ENCODE measurements at places on chromosomes 12 and 14.

- no peak for DNase-seq
Observed at GRCh38 chr12:43766291-43766690, 7.5 kb downstream of the IRAK4 start.

DNA sequence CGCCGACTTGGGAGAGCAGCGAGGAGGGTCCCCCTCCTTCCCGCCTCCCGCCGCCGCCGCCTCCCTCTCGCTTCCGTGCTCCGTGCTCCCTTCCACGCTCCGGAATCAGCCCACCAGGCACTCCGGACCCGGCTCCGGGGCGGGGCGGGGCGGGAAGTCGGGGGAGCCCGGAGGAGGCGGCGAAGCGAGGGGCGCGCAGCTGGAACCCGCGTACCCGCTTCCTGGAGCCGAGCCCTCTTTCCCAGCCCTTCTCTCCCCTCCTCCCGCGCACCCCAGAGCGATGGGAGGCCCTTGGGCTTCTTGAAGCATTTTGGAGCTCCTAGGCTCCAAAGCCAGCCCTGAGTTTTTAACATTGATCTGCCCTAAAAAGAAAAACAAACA is at the start of gene SYNDIG1L:
Gene SYNDIG1L, minus strand, starts transcription at position 9 of the 381 bp plus-strand sequence. CDS start 16,466 bp downstream, outside the sequence.
- no peak for DNase-seq

DNA sequence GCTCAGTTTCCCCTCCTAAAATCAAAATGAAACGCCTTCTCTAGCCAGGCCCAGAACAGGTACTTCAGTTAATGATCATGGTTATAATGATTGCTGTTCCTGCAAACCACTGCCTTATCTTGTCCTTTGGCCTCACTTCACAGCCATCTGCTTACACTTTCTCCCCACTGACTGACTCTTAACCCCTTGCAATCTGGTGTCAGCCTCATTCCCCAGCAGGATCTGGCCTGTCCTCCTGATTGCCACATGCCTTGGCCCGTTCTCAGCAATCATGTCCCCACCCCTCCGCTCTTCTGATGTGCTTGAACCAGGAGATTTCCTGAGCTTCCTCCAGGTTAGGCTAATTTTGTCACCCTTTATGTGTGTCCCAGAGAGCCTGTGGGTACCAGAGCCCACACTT is 64.5 kb downstream of the KCNA1 start:
- DNase-seq: no peak

DNA sequence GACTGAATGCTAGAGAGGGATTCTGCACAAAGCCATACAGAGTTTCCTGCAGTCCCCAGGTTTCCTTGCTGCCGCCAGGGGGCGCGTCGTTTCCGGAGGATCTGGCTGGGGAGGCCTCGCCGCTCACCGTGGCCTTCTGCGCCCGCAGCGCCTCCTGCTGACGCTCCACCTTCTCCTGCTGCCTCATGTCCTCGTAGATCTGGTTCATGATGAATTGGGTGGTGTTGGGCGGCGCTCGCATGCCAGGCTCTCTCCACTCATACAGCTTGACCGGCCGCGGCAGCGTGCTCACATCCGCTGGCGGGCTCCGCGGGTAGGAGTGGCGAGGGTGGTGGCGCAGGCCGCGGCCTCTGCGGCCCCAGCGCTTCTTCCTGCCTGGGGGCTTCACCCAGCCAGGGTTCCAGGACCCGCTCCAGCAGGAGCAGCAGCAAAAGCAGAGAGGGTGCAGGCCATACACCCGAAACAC is 987 bp downstream of the CCER1 start:
- DNase-seq: no peak

- DNase-seq: no peak
Observed at GRCh38 chr12:68259318-68259940, 6.0 kb upstream of the IL22 start.
